ENCODE measurements at places on chromosomes 12 and 14.

DNA sequence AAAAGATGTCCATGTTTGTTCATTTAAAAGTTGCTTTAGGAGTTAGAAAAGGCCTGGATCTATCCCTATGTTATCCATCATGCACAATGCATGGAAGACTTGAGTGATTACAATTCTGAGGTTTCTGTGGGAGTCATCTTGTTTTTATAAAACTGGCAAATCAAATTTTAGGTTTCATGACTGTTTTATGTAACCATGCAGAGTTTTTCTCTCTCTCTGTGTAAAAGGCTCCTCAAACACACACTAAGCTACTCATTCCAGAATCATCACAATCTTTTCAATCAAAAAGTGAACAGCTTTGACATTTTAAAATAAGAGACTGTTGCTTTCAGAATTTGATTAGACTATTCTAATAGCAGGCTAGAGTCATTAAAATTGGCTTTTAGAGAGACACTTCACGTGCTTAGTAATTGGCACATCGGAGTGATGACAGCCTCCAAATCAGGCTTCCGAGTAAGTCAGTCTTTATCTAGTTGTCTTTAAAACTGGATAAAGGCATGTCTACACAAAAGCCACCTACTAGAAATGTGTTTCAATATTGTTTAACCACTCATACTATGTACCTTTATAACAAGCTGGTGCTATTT lies 31.9 kb downstream of the PRICKLE1 start:
- no peak for DNase-seq

GRCh38 chr14:95998656-95999055 lies 40.5 kb upstream of the C14orf132 start:
- no peak for DNase-seq

- DNase-seq = no peak
Measured at GRCh38 chr12:57793920-57794319, 11.3 kb downstream of the TSFM start.

DNA sequence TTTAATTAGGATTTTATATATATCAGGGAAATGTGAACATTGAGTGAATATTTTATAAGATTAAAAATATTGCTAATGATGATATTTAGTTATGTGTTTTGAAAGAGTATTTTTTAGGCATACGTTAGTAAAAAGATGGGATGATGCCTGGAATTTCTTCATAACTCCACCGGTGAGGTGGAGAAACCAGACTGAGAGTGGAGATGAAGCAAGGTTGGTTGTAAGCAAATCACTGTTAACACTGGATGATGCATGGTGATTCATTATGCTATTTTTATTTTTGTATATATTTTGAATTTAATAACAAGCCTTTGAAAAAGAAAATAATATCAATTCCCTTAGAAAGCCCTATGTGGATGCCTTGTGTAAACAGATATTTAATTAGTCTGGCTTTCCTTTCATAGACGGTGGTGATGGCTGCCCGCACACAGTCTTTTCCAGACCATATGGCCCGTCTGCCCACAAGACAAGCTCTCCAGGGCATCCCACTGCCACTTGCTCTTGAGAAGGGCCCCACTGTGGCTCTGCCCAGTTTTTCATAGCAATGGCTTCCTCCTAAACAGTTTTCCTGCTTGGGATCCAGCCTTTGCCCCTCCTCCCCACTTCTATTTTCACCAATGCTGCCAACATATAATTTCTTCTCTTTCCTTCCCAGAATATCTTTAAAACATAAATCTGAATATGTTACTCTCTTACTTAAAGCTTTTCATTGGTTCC lies 95.4 kb downstream of the HELB start:
- no peak for DNase-seq

DNA sequence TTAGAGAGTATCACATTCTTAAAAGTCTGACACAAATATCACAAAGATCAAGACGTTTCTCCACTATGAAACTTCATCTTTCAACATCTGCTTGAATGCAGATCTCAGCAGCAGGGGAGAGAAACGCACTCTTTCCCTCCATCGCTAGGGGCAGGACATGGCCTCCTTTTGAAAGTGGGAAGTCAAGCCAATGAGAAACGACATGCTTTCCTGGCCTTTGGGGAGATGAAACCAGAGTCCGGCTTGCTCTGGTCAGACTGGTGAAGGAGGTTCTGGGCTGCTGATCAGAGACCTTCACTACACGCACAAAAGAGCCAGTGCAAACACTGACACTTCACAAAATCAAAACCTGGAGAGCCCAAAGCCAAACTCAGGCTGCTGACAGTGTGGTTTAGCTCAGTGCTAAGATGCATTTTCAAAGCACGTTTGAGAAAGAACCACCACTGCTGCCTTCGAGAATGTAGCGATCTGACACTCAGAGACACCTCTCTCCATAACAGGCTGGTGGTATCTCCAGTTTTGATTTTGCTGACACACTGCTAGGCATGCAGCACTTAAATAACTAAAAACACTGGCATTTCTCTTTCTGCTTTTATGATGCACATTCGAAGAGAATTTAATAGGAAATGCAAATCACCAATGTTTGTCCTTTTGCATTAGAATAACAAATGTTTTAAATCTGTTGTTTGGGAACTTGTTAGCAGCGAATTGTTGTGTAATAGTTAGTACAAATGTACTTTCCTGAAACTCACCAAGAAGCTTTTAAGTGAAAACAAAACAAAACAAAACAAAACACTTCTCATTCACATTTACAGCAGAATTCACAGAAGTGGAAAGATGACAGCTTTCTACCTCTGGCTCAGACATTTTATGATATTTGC lies 93.9 kb upstream of the OVCH1 start:
- DNase-seq = peak; percentile 51

- no peak for DNase-seq
Measured at GRCh38 chr12:78040111-78040510, 209.4 kb downstream of the NAV3 start.

DNA sequence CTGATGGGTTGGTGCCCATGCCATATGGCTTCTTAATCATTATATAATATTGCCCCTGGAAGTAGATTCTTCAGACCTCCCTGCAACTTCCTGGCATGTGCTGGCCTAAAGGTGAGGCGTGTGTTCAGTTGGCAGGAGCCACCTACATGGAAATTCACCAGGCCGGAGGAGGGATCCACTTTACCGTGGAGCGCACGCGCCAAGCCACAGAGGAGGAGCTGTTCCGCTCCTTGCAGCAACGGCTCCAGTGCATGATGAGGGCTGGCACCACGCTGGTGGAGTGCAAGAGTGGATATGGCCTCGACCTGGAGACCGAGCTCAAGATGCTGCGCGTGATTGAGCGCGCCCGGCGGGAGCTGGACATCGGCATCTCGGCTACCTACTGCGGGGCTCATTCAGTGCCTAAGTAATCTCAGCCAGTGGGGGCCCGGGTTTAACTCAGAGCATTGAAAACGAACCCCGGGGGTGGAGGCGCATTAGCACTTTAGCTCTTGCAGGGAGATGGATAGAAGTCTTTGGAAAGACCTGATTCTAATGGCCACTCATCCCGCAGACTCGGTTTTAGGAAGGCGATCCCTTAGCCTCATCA lies 13.5 kb downstream of the AMDHD1 start:
- DNase-seq = peak; percentile 40

DNA sequence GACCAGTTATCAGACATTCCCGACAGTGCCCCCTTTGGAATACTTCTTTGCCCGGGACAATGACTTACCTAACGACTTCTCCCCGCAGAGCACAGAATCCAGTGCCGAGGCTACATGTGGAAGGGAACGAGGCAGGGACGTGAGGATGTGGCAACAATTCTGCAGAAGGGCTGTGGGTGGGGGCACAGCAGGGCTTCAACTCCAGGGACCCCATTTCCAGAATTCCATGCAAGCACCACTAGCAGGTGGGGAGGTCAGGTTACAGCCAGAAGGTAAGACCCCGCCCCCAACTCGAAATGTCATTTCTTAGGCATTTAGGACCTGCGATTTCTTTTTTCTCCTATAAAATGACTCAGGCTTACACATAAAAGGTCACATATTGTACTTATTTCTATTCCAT lies 207.9 kb downstream of the TMEM132C start:
- DNase-seq = no peak

GRCh38 chr12:63093711-63094110 lies 57.3 kb downstream of the AVPR1A start:
- DNase-seq = no peak

DNA sequence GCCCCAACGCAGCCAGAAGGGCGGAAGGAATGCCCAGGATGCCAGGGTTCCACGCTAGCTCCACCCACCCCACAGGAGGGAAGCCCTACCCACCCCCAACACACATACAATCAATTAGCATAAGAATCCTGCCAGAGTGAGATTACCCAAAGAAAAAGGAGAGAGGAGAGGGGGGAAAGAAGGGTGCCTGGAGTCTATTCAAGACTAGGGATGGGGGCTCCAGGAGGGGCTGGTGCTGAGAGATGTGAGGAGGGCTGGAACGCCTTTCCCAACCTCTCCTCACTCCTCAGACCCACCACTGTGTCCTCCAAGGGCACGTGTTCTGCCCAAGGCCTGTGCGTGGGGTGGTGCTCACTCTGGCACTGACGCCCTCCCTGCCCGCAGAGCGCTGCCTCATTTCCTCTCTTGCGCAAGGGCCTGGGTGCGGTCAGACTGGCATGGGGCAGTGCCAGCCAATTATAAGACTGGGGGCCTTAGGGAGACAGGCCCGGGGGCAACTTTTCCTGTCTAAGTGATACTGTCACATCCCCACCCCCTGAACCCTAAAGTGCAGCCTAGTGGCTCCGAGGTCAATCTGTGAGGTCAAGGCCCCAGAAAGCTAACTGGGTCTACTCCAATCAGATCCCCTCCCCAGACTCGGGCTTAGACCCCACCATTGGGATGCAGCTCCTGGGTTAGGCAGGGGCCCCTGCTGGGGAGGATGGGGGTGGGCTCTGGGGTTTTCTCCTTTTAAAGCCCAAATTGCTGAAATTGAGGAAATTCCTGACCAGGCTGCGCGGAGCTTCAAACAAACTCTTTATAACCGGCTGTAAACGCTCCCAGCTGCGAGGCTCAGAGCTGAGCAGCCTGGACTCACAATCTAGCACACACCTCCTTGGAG lies 10.2 kb upstream of the ITGB7 start:
- DNase-seq = no peak

DNA sequence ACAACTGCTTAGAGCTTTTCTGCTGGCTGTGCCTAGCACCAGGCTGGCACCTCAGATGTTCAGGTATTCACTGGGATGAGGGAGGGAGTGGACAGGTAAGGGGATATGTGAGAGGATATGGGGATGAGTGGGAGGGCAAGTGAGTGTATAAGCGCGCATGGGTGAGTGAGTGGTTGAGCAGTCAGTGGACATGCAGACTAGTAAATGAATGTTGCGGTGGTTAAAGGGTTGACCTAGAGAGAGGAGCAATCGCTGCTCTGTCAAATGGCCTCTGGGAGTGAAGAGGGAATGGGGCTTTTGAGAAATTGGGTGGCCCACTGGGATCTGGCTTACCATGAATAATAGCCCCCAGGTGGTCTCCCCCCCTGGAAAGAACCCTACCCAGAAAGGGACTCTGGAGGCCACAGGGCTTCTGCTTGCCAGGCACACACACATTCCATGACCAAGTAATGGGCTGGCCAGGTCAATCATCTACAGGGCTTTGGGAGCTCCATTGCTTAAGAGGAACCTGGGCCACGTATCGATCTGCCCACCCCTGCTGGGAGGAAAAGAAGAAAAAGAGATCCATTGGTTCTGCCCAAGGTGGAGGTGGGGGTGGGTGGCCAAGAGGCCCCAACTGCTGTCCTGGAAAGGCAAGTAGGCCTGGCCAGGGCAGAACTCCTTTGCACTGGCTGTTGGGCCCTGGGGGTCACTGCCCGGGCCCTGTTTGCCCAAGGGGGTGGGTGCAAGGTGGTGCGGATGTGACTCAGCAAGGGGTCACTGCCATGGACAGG lies 30.8 kb upstream of the ZFP36L1 start:
- DNase-seq = no peak

GRCh38 chr14:67172520-67172919 lies 16.7 kb upstream of the GARIN2 start:
- DNase-seq = no peak
